ENCODE measurements at places on chromosomes 6 and 20.

DNA sequence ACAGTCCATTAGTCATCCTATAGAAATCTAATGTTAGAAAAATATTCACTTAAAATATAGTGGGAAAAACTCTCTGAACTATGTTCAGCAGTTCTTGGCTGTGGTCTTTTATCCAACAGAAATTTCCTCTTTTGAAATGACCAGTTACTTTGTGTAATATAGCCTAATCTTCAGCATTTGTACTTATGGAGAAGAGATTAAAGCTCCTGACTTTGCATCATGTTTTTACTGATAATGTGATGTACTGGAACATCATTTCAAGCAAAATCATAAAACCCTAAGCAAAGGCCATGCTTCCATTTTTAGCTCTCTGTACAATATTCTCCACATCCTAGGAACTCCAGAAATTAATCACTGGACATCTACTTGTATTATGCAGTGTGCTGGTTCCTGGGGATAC lies 430.8 kb upstream of the RUNX2 start:
- no peak for DNase-seq

GRCh38 chr20:15375836-15376235 lies 1038.4 kb upstream of the FLRT3 start:
- DNase-seq, result no peak

- DNase-seq, result no peak
Measured at GRCh38 chr6:148080315-148080714, 262.3 kb upstream of the SASH1 start.

GRCh38 chr20:34268851-34269636 lies 27.8 kb downstream of the ASIP start:
- DNase-seq, result no peak

DNA sequence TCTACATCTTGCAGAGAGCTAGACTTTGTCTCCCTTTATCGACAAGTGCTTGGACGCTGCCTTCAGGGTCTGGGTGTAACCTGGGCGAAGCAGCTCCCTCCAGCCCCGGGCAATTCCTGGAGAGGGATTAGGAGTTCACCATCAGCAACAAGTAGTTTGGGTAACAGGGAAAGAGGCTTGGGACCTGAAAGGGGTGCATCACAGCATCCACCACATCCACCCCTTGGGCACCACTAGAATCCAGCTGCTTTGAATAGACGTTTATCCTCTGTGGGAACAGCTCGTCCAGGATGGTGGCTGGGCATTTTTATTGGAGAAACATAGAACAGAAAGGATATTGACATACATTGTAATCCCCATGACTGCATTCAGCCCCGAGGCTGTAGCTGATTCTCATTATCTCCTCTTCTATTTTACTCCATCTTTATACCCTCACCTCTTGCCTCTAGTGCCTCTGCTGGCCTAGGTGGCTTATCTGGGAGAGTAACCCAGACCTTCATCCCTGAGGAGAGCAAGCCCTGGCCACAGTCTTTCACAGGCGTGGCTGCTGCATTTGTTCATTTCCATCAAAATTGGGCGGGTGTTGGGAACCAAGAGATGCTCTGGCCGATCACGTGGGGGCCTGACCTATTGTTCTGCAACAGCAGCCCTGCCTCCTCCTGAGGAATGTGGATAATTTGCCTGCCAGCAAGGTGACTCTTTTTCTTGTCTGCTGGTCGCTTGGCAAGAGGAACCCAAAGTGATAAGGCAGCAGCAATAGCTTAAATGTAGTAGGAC lies 109.2 kb upstream of the RALGAPA2 start:
- DNase-seq, result no peak

GRCh38 chr6:24497254-24497970 lies 2.6 kb downstream of the ALDH5A1 start:
- DNase-seq, result no peak

- DNase-seq, result no peak
Measured at GRCh38 chr6:112181130-112181529, 73.2 kb downstream of the LAMA4 start.
